ENCODE measurements at places on chromosomes 12 and 14.

GRCh38 chr14:87005280-87005679, 987.7 kb downstream of the GALC start:
- DNase-seq, result no peak

DNA sequence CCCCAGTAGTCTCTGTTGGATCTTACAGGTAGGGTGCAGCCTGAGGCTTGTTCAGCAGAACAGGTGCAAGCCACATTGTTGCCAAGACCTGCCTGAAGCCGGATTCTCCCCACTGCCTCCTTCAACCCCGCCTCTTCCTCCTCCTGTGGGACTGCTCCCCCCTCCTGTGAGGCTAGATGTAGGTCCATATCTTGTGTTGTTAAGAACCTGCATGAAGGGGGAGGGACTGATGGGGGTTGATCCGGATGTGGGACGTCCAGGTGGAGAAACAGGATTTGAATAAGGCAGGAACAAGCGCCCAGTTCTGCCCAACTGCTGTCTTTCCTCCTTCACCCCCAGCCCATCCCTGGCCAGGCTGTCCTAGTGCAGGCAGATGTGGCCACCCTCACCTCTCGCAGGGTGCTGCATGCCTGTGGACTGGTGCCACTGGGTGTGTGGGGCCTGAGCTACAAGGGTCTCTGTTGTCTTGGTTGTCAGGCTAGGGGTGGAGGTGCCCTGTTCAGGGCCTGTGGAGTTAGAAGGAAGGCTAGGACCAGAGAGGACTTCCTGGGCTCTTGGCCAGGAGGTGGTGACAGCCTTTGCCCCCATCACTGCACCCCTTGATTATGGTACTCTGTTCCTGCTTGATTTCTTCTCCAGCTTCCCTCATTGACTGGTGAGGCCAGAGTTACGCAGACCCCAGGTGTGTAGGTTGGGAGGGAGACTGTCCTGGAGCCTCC, 1.4 kb downstream of the NR4A1 start:
- DNase-seq, result no peak

DNA sequence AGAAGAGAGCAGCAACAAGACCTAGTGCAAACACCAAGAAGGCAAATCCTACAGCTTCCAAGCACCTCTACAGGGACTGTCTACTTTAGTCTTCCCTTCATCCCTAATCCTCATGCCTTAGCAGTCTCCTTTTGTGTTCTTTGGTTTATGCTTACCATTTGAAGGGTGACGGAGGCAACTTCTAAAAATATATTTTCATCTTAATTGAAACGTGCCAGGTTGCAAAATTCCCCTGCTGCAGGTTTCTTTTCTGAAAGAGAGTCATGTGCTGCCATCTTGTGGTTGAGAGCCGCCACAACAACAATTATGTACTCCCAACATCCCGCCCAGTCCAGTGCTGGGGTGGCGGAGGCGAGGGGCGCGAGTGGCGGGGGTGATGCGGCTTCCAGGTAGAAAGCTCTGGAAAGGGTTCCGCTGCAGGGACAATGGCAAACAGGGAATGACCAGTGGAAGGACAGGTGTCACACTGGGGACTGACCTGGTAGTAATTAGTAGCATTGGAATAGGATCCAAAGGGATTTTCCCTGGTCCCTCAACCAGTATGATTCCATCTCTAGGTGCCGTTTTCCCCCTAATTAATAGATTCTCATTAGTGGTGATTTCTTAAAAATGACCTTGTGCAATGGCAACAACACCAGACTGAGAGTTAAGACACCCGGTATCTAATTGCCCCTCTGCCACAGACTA, 80.3 kb upstream of the GNG2 start:
- peak; percentile 61 for DNase-seq

GRCh38 chr12:89927226-89927698, 218.6 kb upstream of the ATP2B1 start:
- DNase-seq, result peak; percentile 4

- no peak for DNase-seq
These were observed 29.4 kb downstream of the ACAD10 start for GRCh38 chr12:111715279-111715678.

- DNase-seq, result no peak
These were observed 394 bp upstream of the AMIGO2 start for GRCh38 chr12:47079981-47080724.
